Stimulated activated CD8-positive, alpha-beta memory T cell treated with anti-CD3 and anti-CD28 coated beads, Interleukin-4, amount 100 ng/mL, for 1 hour (primary cell): ENCODE measurements at places on chromosomes 3 and 15.

GRCh38 chr15:77547801-77548588 is 84.7 kb downstream of the LINGO1 start:
- DNase-seq, result no peak

DNA sequence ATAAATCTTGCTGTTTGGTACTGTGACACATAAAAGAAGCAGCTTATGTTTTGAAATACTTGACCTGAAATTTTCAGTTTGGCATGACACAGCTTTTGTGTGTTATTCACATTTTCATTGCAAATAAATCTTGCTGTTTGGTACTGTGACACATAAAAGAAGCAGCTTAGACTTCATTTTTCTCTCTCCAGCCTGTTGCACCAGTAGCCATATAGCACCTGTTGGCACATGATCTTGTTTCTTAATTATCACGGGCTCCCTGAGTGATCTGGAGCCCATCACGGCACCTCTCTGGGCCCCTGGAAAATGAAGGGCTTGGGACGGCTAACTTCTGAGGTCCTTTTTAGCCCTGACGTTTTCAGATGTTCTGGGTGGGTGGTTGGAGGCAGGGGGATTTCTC is 77.4 kb upstream of the SLCO3A1 start:
- DNase-seq, result no peak

GRCh38 chr3:127455541-127456450 is 134.7 kb downstream of the TPRA1 start:
- DNase-seq, result no peak

GRCh38 chr15:69337138-69337537 is 38.4 kb downstream of the PAQR5 start:
- DNase-seq, result no peak

DNA sequence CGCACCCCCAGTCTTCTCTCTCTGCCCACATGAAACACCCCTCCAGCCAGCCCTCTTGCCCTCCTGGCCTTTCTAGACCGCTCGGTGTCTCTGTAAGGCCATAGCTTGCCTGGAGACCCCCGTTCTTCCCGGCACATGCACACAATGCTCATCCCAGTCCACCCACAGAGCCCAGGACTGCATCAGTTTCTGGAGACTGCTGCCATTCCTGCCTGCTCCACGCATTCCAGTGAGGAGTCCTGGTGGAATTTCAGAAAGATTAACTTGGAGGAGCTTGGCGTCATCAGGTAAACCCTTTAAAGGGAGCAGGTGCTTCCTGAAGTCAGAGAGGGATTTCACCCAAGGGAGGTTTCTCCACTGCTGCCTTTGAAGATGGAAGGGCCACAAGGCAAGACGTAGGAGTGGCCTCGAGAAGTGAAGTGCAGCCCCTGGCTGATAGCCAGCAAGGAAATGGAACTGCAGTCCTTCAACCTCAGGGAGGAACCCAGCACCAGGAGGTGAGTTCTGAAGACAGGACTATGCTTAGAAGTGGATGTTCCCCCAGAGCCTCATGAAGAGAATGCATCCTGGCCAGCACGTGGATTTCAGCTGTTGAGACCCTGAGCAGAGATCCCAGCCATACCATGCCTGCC is 19.2 kb downstream of the SLC41A3 start:
- DNase-seq, result no peak

GRCh38 chr3:31161889-31162288 is 267.4 kb upstream of the GADL1 start:
- no peak for DNase-seq

GRCh38 chr15:27538325-27538724 is 560.8 kb downstream of the OCA2 start:
- DNase-seq, result no peak

DNA sequence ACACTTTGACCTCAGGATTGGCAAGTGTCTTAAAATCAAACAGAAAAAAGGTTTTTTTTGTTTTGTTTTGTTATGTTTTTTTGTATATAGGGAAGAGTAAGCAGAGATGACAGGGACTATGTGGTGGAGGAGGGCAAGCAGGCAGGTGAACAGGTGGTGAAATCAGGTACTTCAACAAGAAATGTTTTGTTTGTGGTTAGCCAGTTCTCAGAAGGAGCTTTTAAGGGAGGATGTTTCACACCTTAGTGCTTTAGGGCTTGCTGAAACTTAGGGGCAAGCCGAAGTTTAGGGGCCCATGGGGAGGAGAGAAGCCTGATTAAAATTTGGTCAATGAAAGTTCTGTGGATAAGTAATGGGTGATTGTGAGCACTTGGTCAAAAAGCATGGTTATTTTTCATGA is 370.7 kb upstream of the SLCO3A1 start:
- no peak for DNase-seq

DNA sequence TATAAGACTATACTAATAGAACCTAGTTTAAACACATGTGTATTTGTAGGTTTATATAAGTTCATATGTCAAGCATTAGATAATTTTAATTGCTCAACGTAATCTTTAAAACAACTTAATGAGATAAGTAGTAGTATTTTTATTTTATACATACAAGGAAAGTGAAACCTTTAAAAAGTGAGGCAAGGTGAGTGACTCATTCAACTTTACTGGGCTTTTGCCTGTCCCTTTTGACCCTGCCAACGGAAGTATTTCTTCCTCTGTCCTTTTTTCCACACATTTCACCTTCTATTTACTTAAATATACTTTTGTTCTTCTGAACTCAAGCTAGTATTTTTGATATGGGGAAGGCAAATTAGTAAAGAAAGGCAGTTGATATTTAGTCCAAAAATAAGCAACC is 78.5 kb downstream of the KBTBD8 start:
- DNase-seq, result no peak

DNA sequence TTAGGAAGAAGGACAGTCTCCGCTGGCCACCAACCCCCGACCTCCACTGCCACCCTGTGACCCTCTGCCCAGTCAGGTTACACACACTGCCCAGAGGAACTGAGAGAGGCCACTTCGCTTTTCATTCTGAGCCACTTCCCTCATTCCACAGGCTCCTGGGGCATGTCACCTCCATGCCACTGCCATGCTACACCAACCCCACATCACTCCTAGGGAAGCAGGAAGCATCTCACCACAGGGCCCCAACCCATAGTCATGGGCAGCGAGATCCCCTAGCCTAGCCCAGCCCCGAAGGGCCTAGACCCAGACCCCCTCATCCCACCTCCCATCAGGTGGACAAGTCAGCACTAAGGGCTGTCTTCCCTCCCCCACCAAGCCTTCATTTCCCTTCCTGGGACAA is 1.4 kb downstream of the PLCB2 start:
- no peak for DNase-seq

GRCh38 chr15:65619626-65620290 is 2.0 kb upstream of the SLC24A1 start:
- no peak for DNase-seq

DNA sequence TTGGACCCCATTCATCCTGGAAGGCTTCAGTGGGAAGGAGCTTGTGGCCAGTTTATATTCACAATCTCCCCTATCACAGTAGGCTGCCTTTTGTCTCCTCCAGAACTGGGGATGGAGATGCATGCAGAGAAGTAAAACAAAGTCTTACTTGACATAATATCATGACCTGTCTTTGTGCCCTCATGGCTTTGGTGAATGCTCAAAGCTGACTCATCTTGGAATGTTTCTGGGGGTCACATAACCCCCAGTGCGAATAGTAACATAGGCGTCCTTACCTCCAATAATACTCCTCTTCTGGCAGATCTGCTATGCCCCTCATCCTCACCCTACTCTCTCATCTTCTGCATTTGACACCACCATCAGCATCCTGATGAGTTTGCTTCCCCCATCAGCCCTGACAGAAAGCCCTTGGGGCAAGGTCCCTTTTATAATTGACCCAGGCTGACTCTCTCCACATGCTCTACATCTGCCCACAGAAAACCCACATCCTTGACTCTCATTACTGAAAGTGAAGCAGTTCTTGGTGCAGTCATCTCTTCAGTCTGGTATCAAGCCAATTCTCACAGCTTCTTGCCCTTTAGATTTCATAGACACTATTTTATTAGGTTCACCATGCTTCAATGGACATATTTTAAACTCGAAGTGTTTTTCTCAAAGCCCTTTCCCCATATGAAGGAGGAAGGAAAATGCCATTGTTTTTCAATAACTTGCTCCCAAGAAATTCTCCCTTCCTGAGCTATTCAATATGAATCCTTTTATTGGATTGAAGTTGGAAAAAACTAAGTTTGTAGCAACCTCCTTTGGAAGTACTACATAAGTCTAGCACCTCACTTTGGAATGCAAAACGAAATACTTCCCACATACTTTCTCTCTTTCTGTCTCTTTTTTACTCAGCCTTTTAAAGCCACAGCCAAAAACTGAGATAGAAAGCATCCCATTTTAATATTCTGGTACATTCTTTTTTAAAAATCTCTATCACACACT is 36.6 kb downstream of the OSTN start:
- no peak for DNase-seq

GRCh38 chr3:188662795-188663194 is 508.8 kb downstream of the LPP start:
- no peak for DNase-seq

- DNase-seq, result no peak
Observed at GRCh38 chr3:184908859-184909258, 96.9 kb downstream of the VPS8 start.

- no peak for DNase-seq
Observed at GRCh38 chr15:98085003-98085639, 124.6 kb downstream of the ARRDC4 start.

DNA sequence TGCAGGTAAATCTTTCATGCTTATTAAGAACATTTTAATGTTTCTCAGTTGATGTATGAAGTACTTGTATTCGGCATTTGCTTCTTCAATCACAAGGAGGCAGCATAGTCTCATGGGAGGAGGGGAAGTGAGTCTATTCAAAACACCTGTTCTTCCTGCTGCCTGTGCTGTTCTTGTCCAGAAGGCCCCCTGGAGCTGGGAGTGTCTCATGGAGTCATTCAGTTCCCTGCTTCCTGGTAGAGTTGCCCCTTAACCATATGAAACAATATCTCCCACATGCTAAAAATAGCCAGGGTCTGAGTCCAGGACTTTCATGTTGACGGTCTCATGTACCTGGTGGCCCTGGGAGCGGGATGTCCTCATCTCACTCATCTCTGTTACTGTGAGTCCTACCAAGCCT is 15.5 kb upstream of the PPP1R2 start:
- DNase-seq, result no peak

- DNase-seq, result no peak
Observed at GRCh38 chr15:61069394-61070075, 159.6 kb downstream of the RORA start.

GRCh38 chr3:23343509-23343908 is 140.4 kb downstream of the UBE2E2 start:
- no peak for DNase-seq

DNA sequence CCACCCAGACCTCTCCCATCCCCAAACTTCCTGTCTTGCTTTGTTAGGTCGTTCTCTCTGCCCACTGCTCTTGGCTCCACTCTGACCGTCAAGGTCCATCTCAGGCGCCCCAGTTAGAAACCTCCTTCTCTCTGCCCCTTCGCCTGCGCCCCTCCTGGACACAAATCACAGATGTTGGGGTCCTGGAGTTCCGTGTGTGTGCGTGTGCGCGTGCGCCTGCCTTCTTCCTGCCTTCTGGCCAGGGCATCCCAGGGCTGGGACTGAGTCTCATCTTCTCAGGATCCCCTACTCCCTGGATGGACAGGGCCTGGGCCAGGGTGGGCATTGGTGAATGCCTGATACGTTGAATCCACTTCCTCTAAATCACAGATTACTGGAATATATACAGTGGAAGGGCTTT is 869 bp downstream of the ACSBG1 start:
- DNase-seq, result no peak

GRCh38 chr15:92803536-92803851 is 96.6 kb upstream of the CHD2 start:
- no peak for DNase-seq

- no peak for DNase-seq
Observed at GRCh38 chr15:99728916-99729315, 4.3 kb downstream of the LYSMD4 start.

- DNase-seq, result no peak
Observed at GRCh38 chr3:136858381-136858780, 3.6 kb upstream of the NCK1 start.

GRCh38 chr3:123239756-123240155 is 38.0 kb downstream of the SEC22A start:
- DNase-seq, result no peak

- DNase-seq, result no peak
Observed at GRCh38 chr3:149247008-149247710, 25.5 kb upstream of the CP start.

DNA sequence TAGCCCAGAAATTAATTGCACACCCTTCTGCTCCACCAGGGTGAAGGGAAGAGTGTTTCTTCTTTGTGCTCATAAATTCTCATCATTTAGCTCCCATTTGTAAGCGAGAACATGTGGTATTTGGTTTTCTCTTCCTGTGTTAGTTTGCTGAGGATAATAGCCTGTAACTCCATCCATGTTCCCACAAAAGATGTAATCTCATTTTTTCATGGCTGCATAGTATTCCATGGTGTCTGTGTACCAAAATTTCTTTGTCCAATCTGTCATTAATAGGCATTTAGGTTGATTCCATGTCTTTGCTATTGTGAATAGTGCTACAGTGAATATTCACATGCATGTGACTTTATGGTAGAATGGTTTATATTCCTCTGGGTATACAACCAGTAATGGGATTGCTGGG is 86.8 kb downstream of the DTWD1 start:
- DNase-seq, result no peak

- DNase-seq, result no peak
Observed at GRCh38 chr15:67914537-67915460, 75.0 kb upstream of the RNU6-1 start.

DNA sequence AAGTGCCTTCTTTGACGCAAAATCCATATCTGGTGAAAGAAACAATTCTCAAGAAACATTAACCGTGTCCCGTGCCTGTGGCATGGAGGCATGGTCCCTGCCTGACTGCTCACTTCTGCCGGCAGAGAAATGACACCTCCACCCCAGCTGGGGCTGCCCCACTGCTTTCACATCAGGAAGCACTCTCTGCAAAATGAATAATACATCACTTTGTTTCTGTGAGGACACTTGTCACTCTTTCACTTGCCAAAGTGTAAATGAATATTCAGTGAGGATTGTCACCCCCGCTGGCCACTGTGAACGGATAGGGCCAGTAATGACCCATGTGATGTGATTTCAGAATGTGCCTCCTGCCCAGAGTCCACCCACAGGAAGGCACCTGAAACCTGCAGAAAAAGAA is 31.1 kb upstream of the SLC24A5 start:
- no peak for DNase-seq

DNA sequence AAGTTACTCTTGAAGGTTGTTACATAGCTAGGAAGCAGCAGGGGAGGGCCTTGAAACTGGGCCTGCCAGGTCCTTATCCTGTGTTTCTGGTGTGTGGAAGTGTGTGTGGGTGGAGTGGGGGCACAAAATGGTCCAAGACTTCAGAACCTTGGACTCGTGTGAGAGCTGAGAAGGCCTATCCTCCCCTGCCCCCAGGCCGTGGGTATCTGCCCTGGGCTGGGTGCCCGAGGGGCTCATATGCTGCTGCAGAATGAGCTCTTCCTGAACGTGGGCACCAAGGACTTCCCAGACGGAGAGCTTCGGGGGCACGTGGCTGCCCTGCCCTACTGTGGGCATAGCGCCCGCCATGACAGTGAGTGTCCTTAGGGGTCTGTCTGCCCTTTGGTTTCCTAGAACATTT is 4.5 kb downstream of the CHRD start:
- DNase-seq, result no peak
